ENCODE measurements at places on chromosomes 3 and 15.

DNA sequence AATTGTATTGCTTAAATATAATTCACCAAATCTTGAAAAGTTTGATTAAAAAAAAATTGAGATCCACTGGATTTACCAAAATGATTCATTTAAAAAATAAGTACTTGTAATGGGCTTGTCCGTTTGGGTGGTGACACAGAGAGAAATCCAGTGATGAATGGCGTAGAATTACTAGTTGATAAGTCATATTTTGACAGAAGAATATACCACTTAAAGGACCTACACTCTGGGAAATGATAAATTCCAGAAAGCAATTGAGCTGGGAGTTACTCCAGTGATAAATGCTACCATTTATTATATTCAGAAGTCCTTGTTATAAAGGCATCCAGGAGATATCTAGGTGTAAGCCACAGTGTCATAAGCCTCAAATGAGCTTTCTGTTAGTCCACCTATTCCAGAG lies 141.8 kb upstream of the CFAP20DC start:
- no peak for DNase-seq
- no peak overlapping the region for H3K4me3 ChIP-seq
- H3K27ac ChIP-seq, result peak overlapping the region; percentile 82
- peaks cover 8% of the 10 kb centered on the region for H3K4me1 ChIP-seq
- no peaks in the 10 kb centered on the region for H3K36me3 ChIP-seq
- H3K27me3 ChIP-seq, result no peaks in the 10 kb centered on the region

- no peak for DNase-seq
- H3K27me3 ChIP-seq, result no peaks in the 10 kb centered on the region
- no peak overlapping the region for H3K4me3 ChIP-seq
- H3K4me1 ChIP-seq, result no peaks in the 10 kb centered on the region
Measured at GRCh38 chr15:82767163-82767829, 38.6 kb downstream of the FSD2 start.

DNA sequence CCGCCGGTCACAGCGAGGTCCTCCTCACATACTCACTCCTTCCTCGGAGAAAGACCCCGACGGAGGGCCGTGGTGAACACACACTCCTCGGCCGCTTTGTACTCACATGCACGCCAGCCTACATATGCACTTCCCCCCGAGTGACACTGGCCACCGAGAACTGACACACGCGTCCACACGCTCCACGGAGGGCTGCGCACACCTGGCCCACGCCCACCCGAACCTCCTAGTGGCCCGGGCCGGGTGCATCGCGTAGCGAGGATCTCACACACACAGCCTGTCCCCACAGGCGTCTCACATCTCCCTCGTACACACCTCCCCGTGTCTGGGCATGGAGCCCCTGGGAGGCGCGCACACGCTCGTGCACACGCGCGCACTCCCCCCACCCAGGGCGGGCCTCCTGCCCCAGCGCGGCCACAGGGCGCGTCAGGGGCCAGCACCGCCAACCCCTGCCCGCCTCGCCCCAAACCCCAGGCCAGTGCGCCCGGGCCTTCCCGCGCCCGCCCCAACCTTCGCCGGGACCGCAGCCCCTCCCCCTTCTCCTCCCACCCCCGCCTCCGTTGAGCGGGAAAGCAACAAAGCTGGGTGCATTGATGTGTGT lies 411 bp upstream of the C3orf70 start:
- H3K36me3 ChIP-seq, result no peaks in the 10 kb centered on the region
- H3K27me3 ChIP-seq, result no peaks in the 10 kb centered on the region
- peak overlapping the region; percentile 75 for H3K4me3 ChIP-seq
- DNase-seq, result no peak
- H3K27ac ChIP-seq, result peak overlapping the region; percentile 88

- peaks cover 7% of the 10 kb centered on the region for H3K4me1 ChIP-seq
- H3K4me3 ChIP-seq, result peak overlapping the region; percentile 86
- H3K27ac ChIP-seq, result peak overlapping the region; percentile 94
- no peaks in the 10 kb centered on the region for H3K36me3 ChIP-seq
Measured at GRCh38 chr15:75455982-75456531, 4.6 kb upstream of the SIN3A start.
